ENCODE measurements at places on chromosomes 6 and 20.

GRCh38 chr6:105474234-105474633, 71.4 kb upstream of the PREP start:
- DNase-seq, result no peak

- DNase-seq, result no peak
Observed at GRCh38 chr6:32983493-32983848, 15.1 kb downstream of the BRD2 start.

DNA sequence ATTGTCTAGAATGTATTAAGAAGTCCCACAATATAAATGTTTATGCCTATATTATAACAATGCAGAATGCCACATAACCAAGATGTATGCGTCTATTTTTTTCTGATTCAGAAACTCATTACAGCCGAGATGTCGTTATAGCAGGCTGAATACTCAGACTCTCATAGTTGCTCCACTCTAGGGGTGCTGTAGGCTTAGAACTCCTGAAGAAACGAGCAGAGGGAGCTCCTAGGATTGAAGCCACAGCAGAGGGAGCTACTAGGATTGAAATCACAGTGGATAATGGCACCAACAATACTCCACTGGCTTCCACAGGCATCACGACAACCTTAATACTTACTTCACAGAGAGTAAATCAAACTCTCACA, 208.9 kb downstream of the KIF16B start:
- no peak for DNase-seq

- no peak for DNase-seq
Observed at GRCh38 chr6:157879034-157879872, 56.2 kb downstream of the SNX9 start.

DNA sequence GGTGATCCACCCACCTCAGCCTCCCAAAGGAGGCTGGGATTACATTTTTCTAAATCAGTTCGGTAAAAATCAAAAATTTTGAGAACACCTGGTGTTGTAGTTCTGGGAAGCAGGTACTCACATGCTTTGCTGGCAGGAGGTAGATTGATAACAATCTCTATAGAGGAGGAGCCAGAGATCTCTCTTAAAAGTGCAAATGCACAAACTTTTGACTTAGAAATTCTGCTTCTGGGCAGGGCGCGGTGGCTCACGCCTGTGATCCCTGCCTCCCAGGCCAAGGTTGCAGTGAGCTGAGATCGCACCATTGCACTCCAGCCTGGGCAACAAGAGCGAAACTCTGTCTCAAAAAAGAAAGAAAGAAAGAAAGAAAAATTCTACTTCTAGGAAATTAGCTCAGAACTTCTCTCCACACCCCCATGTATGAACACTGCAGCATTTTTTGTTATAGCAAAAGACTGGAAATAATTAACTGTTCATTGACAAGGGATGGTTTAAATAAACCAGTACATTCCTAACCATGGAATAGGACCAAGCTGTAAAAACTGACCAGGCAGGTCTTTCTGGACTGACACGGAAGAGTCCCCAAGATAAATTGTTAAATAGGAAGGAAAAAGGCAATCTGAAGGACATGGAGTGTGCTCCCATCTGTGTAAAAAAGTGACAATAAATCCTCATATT, 14.4 kb upstream of the TRIB3 start:
- no peak for DNase-seq

DNA sequence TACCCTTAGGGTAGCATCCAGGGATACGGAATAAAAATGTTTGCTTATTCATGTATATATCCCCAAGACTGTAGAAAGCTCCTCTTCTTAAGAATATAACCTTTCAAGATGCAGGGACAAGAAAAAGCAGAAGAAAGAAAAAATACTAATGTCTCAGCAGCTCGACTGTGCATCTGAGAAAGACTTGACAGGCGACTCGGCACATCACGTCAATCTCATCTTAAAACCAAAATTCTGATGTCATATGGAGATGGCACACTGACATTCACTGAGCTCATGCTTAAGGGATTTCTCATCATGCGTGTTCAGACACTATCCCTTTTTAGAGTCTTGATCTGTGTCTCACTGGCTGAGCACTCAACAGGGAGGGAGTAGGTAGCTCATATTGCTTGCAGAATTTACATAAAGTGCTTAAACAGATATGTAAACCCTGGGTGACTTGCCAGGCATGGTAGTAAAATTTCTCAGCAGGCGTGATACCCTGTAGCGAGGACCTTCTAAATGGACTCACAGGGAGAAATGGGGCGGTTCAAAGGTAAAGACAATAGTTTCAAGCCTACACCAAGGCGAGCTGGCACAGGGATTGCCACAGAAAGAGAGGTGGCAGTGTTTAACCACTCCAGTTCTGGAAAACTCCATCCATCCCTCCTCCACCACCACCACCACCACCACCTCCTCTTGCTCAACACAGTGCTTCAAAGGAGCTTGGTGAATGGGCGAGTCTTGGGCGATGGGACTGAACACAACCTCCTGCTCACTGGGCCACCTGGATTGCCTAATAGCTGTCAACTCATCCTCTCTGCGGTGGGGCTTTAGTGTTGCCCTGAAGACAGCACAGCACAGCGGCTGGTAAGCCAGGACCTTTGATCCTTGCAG, 330.5 kb downstream of the TFAP2A start:
- DNase-seq, result no peak

- no peak for DNase-seq
Observed at GRCh38 chr6:25469797-25470388, 182.1 kb upstream of the SCGN start.

DNA sequence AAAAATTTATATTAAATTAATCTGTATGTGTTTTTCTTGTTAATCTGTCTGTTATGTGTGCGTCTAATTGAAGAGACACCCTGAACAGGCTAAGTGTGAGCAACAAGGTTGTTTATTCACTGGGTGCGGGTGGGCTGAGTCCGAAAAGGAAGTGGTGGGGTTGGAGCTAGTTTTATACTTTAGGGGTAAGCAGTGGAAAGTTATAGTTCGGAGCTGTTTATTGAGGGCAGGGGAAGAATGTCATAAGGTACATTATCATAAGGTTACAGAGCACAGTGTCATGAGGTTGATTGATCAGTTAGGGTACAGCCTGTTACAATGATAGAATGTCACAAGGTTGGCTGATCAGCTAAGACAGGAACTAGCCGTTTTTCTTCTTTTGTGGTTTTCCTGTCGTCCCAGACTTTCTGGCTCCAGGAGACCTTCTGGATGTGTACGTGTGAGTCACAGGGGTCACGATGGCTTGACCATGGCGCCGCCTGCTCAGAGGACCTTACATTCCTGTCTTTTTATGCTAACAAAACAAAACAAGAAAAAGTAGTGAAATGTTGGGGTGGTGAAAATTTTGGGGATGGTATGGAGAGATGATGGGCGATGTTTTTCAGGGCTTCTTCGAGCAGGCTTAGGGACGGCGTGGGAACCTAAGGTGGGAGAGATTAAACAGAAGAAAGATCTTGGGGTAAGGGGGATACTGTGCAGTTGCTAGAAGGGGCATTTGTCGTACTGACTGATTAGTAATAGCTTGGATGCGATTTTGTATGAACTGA, 754.0 kb upstream of the ADGRB3 start:
- DNase-seq, result no peak

DNA sequence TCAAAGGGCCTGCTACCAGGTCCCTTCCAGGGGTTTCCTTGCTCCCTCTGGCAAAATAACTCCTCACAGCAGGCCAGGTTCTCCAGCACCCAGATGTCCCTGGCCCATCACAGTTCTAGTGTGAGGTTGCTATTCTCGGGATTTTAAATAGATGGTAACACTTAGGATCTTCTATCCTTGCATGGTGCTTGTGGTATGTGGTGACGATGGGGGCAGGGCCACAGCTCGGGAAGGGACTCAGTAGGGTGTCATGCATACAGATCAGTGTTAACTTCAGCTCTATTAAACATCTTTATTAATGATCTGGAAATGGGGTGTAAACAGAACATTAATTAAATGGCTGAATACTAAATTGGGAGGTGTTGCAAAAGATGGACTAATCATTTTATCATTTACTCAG, 323.8 kb downstream of the QKI start:
- DNase-seq, result peak; percentile 4

Data from activated CD8-positive, alpha-beta memory T cell treated with anti-CD3 and anti-CD28 coated beads, Interleukin-2, amount 50 U/mL, for 48 hours (primary cell).